BJ (cell line): ENCODE measurements at places on chromosomes 12 and 14.

DNA sequence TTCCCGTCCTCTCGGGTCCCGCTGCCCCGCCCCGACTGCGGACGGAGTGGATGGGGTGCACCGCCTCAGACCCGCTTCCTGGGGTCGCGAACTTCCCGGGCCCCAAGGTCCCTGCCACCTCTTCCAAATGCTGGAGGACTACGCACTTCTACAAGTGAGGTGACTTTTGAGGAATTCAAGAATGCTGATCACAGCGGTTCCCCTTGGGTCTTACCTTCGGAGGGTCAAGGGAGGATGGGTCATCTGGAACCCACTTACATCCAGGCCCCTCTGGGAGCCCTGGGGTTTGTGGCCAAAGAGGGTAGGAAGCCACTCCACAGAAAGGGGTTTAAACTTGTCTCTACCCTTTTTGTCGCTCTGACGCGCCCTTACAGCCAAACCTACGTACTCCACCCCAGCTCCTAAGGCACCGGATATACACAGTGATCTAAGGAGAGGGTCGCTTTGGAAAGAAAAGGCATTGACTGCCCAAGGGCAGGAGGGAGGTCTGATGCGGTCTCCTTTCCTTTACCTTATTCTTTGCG, 532 bp upstream of the PRKD1 start:
- no peak for DNase-seq

GRCh38 chr14:39175445-39176262, 600 bp downstream of the PNN start:
- DNase-seq, result no peak

DNA sequence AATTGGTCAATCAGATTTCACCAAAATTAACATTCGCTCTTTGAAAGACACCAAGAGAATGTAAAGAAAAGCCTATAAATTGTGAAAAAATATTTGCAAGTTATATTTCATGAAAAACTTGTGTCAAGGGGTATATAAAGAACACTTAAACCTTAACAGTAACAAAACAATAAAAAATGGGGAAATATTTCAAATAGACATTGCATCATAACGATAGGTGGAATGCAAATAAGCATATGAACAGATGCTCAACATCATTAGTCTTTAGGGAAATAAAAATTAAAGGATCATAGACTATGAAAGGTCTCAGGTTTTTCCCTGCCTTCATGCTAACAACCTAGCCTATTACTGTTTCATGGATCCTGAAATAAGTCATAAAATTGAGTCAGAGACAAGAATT, 64.3 kb downstream of the COCH start:
- DNase-seq, result no peak

DNA sequence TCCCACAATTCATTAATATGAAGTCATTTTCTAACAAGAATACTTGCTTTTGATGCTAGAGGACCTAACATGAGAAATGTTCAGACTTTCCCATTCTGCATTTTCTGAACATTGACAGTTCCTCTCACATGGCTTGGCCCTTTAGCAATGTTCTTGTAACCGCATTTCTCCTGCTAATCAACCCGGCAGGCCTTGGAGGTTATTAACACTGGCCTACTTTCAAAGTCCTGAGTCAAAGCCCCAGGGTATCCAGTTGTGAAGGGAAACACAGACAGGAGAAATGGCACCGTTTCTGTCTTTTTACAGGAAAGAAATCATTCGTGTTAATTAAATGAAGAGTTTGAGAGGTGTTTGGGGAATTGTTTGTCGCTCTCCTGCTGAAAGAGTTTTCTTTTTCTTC, 446.5 kb upstream of the MIS18BP1 start:
- no peak for DNase-seq

- no peak for DNase-seq
Measured at GRCh38 chr14:94793901-94794300, 24.0 kb upstream of the GSC start.

DNA sequence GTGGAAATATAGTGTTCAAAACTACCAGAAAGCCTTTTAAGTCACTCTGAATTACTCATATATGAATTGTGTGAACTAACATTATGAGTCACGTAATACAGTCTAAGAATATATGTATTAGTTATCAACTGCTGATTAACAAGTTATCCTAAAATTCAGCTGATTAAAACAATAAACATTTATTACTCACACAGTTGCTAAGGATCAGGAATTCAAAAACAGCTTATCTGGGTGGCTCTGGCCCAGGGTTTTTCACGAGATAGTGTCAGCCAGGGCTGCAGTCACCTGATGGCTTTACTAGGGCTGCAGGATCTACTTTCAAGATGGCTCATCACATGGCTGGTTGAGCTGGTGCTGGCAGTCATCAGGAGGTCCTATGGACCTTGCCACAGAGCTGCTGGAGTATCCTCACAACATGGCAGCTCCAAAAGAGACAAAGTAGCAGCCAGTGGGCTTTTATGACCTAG, 36.5 kb downstream of the CORO1C start:
- DNase-seq, result no peak

GRCh38 chr12:108711489-108712164, 19.7 kb downstream of the CORO1C start:
- DNase-seq, result no peak

- no peak for DNase-seq
Measured at GRCh38 chr12:101001669-101002068, 207.1 kb downstream of the ANO4 start.

- DNase-seq, result no peak
Measured at GRCh38 chr14:91225025-91225424, 19.5 kb downstream of the GPR68 start.

DNA sequence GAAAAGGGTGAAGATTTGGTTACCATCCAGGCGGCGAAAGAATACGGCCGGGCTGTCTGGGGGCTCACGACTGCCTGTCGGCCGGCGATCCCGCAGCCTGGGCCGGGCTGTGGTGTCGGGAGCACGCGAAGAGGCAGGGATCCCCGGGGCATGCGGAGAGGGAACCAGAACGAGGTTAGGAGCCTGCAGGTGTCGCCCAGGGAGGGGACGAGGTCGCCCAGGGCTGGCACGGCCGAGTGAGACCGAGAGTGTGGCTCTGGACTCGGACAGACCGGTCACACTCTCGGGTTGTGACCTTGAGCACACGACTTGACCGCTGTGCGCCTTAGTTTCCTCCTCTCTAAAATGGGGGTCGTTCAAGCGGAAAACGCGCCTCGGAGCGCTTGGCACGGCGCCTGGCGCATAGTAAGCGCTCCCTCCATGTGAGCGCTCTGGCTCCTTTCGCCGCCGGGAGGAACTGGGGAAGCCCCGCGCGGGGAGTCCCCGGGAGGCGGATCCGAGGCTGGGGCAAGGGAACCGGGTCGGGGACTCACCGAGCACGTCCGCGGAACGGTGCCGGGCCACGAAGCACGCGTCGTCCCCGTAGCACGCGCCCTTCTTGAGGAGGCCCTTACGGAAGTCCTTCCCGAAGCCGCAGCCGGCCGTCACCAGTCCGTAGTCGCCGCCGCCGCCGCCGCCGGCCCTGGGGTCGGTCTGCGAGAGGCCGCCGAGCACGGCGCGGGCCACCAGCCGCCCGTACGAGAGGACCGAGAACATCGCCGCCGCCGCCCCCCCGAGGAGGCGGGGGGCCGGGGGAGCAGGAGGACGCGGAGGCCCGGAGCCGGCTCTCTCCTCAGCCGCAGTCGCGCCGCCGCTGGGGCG, 612 bp downstream of the PPTC7 start:
- no peak for DNase-seq

DNA sequence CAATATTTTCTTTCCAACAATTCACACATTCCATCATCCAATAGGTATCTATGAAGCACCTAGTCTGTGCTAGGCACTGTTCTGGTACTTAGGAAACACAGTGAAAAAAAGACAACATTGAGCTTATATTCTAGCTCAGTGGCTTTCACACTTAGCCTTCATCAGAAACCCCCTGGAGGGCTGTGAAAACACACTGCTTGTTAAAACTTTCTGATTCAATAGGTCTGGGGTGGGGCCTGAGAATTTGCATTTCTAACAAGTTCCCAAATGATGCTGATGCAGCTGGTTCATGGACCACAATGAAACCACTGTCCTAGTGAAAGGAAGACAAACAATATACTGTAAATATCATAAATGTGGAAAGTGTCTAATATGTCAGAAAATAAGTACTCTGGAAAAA, 5.9 kb downstream of the VTI1B start:
- no peak for DNase-seq

GRCh38 chr12:71216725-71217579, 59.2 kb upstream of the TSPAN8 start:
- DNase-seq, result no peak

DNA sequence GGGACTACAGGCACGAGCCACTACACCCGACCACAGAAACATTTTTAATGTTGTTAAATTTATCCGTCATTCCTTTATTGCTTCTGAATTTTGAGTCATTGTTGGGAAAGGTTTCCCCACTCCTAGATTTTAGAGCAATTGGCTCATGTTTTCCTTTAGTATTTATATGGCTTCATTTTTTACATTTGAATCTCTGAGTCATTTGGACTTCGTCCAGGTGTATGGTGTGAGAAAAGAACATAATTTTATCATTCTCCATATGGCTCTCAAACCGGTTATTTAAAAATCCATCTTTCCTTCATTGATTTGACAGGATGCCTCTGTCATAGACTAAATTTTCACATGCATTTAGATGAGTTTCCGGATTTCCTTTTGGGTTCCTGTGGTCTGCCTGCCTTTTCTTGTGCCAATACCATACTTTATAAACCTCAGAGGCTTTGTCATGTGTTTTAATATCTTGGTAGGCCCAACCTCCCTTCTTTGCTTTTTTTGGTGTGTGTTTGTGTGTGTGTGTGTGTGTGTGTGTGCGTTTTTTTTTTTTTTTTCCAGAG, 30.9 kb downstream of the LRTM2 start:
- DNase-seq, result peak; percentile 15

GRCh38 chr12:59587710-59588109, 8.1 kb upstream of the SLC16A7 start:
- DNase-seq, result no peak

DNA sequence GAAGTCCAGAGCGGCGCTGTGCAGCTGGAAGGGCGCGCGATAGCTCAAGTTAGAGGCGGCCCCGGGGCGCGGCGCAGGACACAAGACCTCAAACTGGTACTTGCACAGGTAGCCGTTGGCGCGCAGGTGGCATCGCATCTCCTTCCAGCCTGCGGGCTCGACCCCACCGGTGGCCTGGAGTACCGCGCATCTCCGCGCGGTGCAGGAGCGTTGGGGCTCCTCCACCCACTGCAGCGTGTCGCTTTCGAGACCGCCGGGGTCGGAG, 553 bp downstream of the CLEC14A start:
- no peak for DNase-seq

DNA sequence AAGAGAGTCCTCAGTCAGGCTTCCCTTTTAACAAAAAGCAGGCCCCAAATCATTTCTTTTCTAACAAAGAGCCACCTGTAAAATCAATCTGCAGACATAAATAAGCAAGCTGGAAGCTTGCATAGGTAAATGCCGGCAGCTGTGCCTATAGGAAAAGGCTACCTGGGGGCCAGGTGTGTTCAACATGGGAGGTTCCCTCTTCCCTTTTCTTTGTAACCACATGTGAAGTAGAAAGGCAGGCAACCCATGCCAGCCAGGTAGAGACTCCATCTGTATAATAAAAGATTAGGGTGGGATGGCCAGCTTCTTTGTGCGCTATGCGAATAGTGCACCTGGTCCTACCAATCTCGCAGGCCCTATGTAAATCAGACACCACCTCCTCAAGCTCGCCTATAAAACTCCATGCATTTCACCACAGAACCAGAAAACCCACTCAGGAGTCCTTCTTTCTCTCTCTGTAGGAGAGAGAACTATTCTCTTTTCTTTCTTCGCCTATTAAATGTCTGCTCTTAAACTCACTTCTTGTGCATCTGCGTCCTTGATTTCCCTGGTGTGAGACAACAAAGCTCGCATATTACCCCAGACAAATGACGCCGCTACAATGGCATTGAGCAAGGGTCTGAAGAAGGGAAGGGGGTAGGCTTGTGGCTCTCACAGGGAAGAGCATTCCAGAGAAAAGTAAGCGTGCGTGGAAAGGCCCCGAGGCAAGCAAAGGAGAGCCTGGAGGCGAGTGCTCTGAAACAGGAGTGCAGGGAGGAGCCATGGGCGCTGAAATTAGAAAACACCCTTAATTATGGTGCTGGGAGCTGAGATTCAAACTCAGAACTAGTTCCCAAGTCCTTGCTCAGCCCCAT, 67.2 kb downstream of the TTC9 start:
- no peak for DNase-seq

GRCh38 chr12:25186788-25187402, 8.1 kb downstream of the DNAI7 start:
- no peak for DNase-seq

DNA sequence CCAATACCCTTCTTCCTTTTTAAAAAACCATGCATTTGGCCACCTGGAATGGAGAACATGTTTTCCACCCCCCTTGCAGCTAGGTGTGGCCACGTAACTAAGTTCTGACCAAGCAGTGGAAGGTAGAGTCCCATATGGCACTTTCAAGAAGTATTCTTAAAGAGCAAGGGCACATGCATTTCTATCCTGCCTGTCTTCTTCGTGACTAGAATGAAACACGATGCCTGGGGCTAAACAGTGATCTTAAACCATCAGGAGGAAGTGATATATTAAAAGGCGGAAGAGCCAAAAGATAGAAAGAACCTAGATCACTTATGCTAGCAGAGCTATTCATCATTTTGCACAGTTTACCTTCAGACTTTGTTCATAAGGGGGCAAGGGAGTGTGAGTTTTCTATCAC, 16.0 kb upstream of the DDX11 start:
- DNase-seq, result no peak

- DNase-seq, result no peak
Measured at GRCh38 chr14:71521238-71522135, 410.7 kb upstream of the RGS6 start.

DNA sequence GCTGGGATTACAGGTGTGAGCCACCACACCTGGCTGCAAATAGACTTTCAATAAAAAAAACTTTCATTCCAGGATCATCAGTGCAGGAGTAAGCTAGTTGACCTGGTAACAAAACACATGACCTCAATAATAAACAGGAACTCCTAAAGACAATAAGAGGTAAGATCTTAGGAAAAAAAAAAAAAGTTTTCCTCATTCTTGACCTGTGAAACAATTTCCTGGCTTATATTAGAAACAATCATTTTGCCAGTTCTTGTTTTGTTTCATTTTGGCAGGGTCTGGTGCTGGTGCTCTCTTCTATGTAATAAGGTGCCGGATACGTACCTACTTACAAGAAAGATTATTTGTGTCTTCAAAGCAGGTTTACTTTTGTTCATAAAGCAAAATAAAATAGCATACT, 90.6 kb upstream of the AMN1 start:
- no peak for DNase-seq

GRCh38 chr12:116048879-116049278, 228.6 kb downstream of the MED13L start:
- no peak for DNase-seq

GRCh38 chr14:30272848-30273832, 285.8 kb upstream of the G2E3 start:
- no peak for DNase-seq

GRCh38 chr12:6313326-6313940, 3.0 kb downstream of the PLEKHG6 start:
- DNase-seq, result no peak
